ENCODE measurements at places on chromosomes 1 and 21.

GRCh38 chr1:201147396-201148015, 6.8 kb downstream of the TMEM9 start:
- DNase-seq = no peak

GRCh38 chr1:203437696-203438315, 37.8 kb upstream of the PRELP start:
- DNase-seq = no peak

GRCh38 chr1:162922201-162922600, 61.2 kb upstream of the CCDC190 start:
- no peak for DNase-seq

DNA sequence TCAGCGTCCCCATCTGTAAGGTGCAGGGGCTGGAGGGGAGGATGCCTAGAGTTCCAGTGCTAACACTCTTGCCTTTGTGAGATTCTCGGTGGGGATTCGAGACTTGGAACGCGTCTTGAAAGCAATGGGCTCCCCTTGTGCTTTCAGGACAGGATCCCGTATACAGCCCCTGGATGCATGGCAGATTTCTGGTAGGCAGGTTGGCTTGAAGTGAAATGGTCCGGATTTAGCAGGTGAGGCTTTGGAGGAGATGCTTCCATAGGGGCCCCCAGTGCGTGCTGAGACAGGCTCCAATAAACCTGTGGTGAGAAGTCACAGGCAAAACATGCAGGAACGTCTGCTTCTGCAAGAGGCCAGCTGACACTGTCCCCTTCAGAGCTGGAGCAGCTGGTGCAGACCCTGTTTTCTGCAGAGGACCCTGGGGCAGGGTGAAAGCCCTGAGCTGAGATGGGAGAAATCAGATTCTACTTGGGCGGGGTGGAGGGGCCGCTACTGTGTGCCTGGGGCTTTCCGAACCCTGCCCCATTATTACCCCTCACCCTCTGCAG, 270.4 kb downstream of the PTPRU start:
- DNase-seq = no peak

DNA sequence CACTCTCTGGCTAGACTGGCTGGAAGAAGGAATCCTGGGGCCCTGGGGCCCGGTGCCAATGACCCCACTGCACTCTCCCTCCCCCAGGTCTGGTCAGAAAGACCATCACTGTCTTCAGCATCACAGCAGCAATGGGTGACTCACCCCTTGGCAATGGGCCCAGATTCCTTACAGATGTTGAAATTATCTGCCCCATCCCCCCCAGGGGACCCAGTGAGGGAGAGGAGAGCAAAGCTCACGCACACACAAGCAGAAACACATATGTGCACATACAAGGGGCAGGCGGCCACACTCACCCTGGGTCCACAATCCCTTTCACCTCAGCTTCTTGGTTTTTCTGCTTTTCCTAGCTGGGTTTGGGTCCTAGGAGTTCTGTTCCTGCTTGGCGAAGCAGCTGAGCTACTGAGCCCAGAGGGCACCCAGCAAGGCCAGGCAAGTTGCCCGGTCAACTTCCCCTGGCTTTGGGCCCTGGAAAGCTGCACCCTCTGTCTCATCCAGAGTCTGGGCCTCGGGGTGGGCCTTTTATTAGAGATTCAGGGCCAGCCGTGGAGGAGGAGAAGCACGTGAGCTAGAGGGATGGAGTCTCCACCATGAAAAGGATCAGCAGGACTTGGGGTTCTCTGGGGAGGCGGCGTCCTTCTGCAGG, 2.6 kb downstream of the COL16A1 start:
- no peak for DNase-seq

DNA sequence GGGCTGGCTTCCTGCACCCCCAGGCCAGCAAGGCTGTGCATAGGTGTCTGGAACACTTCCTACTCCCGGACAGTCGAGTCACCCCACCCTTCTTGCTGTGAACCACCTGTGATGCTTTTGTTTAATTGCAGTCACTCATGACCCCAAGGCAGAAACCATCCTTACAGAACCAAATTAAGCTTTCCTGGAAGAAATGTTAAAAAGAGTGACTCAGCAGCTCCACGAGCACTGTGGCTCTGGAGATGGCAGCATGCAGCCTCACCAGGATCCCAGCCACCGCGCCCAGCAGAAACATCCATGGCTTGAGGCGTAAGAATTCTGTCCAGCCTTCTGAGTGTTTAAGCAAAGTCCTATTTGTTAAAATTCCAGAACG, 28.8 kb downstream of the SNAP47 start:
- DNase-seq = no peak

DNA sequence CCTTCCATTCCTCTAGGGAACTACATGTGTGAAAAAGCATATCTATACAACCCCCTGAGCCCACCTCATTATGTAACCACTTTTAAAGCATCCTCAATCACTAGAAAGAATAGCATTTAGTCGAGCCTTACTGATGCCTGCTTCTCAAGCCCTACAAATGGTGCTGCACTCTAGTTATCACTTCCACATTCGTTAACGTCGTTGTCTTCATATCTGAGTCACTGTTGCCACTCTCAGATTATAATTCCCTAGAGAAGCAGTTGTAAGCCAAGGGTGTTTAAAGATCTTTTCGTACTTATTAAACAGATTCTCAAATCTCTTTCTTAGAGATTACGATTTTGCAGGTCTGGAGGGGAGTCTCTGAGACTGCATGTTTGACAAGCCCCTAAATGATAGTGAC, 16.5 kb downstream of the ATP1B1 start:
- no peak for DNase-seq

GRCh38 chr1:172118618-172119017, 277.3 kb downstream of the DNM3 start:
- no peak for DNase-seq
